Fibroblast of skin of right quadriceps (primary cell): ENCODE measurements at places on chromosomes 6 and 20.
A peak's percentile ranks its signal among the peaks of the same experiment; 100 is the strongest.

GRCh38 chr6:53014063-53014462, 19.0 kb upstream of the GSTA4 start:
- peak; percentile 34 for DNase-seq

DNA sequence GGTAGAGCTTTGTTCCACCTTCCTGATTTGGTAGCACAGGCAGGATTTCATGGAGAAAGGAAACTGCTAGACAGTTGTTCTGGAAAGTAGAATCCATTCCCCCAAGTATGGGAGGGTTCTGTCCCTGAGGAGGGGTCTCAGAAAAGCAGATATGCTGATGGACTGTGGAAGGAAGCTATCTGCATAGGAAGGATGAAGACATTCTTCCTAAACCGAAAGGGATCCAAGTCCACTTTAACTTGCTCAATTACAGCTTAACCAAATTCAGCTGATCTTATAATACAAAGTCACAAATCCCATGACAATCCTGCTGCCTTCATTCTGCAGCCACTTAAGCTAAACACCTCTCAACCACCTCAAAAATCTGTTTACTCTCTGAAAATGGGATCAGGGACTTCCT, 2.6 kb downstream of the MAN1A1 start:
- DNase-seq = no peak

- no peak for DNase-seq
Measured at GRCh38 chr6:5081182-5081581, 4.0 kb upstream of the PPP1R3G start.

GRCh38 chr6:111591370-111591900, 14.2 kb downstream of the TRAF3IP2 start:
- peak; percentile 99 for DNase-seq

- DNase-seq = no peak
Measured at GRCh38 chr20:40134176-40134575, 554.9 kb downstream of the MAFB start.

GRCh38 chr6:137871291-137871690, 4.2 kb downstream of the TNFAIP3 start:
- DNase-seq = no peak

GRCh38 chr6:66675906-66676305, 968.9 kb upstream of the EYS start:
- DNase-seq = no peak

GRCh38 chr20:14632906-14633305, 295.5 kb upstream of the FLRT3 start:
- DNase-seq = no peak

GRCh38 chr20:45209924-45210323, 3.1 kb downstream of the SEMG1 start:
- DNase-seq = no peak

- DNase-seq = no peak
Measured at GRCh38 chr6:168877821-168878282, 375.8 kb downstream of the THBS2 start.

DNA sequence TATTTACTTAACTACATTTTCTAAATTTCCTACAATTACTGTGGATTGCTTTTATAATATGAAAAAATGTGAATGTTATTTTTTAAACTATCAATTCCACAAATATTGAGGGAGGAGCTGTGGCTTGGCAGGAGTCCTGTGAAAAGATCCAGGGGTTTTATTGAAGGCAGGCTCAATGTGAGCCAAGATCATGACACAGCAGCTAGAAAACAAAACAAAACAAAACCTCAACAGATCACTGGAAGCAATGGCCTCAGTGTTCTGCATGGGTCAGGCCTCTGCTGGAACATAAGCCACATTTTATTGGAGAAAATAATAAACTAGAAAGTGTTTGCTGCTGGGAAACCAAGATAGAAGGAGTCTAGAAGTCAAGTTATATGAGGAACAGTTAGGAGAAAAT, 19.4 kb upstream of the RCAN2 start:
- peak; percentile 36 for DNase-seq

DNA sequence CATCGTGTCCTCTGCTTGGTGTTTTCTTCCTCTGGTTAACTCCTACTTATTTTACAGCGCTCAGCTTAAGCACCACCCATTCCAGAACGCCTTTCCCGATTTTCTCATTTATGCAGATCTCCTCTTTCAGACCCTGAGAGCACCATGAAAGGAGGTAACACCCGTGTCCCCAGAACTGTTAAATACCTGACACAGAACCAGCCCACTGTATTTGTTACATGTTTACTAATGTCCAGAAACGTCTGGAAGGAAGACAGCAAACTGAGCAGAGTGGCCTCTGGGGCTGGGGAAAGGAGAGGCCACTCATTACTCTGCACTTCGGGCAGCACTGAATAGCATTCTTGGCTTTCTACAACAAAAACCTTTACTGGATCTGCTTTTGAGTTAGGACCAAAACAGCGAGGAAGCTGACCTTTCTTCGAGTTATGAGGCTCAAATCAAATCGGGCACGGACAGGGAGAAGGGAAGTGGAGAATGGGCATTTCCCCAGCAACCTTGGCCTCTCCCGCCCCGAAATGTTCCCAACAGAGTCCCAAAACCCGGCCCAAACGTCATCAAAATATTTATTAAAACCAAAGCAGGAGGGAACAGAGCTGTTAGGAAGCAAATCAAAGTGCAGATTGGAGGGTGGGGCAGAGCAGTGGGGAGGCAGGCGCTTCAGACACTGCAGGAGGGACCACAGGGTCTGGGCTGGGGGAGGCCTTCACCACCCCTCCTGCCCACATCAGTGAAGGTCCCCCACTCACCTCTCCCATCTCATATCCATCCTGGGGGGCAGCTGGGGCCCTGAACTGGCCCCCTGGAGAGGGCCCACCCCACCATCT, 1.1 kb upstream of the NECAB3 start:
- no peak for DNase-seq

- DNase-seq = no peak
Measured at GRCh38 chr20:44273231-44274215, 26.4 kb downstream of the GDAP1L1 start.

DNA sequence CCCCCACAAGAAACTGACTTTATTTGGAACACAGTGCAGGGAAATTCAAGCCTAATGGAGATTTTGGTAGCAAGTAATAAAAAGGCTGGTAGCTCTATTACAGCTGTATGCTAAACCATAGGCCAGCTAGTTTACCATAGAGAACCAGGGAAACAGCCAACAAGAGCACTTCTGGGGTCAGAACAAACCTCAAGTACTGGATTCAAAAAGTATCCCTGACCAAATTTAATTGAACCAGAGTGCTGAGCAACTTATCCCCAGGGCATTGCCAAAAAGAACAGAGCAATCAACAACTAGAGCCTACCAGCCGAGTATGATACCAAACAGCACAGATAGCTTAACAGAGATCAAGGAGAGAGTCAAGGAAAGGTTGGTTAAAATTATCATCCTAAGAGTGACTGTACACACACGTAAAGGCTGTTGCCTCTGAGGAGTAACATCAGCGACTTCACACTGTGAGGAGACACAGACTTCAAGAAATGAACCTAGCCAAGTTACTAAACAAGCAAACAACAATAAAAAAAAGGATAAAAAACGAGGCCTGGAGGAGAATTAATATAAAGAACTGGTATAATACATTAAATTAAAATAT, 11.5 kb upstream of the ASF1A start:
- no peak for DNase-seq

GRCh38 chr6:170584954-170585498, 589 bp upstream of the PDCD2 start:
- no peak for DNase-seq

- DNase-seq = no peak
Measured at GRCh38 chr20:23918101-23918862, 38.7 kb upstream of the CST5 start.

DNA sequence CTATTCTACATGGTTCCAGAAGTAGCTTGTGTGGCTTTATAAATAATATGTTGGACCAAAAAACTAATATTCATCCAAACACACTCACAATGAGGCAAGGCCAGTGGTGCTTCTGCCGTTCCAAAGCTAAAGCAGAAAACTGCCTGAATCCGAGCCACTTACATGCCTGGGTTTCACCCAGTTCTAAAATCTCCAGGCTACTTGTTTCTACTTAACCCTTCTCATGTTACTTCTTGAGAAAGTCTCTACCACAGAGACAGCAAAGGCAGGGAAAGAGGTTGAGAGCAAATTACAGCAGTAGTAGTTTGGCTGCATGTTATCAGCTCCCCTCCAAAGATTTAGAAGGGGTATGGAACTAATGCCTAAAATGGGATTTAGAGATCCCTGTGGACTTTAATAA, 62.0 kb downstream of the FAXC start:
- DNase-seq = no peak

DNA sequence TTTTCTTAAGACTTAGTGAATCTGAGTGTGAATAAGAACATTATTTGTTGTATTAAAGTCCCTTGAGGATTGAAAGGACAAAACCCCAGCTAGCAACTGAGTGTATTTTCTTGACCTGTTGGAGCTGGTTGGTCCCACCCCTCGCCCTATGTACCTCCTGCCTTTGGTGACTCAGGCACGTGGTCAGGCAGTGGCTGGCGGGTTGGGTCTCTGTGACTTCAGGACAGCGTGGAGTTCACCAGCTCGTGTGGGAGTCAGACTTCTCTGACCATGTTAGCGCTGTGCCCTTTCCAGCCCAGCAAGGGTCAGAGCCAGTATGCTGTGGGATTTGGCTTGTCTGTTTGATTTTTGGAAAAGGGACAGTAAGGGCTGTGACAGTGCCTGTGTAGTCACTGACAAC, 93.7 kb downstream of the SSR1 start:
- DNase-seq = no peak

DNA sequence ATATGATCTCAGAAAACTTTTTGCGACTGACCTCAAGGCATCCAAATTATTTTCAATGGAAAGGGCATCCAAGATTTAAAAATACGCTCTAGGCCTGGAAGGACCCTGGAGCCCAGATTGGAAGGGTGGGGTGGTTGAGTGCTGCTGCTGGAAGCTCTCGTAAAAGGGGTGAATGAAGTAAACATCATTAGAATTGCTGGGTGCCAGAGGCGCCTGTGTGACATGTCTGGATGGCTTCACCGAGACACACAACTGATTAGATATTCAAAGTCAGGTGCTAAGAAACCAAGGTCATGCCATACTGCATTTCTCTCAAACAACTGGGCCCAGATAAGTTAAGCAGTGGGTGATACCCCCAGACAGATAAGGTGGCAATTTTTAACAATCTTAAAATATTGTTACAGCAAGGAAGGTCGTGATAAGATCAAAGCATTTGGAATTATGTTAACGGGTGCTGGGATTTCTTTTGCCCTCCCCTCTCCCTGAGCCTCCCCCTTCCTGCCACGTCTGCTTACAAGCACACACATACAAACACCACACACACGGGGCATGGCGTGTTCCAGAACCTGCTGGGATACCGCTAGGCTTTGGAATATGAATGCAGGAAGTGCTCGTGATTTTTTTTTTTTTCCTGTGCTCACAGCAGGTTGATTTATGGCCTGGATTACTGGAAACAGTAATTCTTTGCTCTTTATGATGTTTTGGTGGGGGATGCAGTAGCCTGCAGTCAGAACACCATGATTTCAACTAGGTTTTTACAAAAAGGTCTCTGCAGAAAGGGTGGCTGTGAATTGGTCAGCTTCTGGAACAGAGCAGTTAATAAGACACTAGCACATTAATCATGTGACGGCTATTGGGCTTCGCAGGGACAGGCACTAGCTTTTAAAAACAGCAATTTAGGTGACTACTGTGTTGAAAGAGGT, 551.2 kb downstream of the QKI start:
- DNase-seq = peak; percentile 79

GRCh38 chr6:15945593-15946159, 183.2 kb upstream of the MYLIP start:
- peak; percentile 74 for DNase-seq

GRCh38 chr6:8530785-8531435, 95.6 kb upstream of the SLC35B3 start:
- DNase-seq = no peak

- DNase-seq = no peak
Measured at GRCh38 chr6:54835176-54835575, 11.4 kb upstream of the FAM83B start.

DNA sequence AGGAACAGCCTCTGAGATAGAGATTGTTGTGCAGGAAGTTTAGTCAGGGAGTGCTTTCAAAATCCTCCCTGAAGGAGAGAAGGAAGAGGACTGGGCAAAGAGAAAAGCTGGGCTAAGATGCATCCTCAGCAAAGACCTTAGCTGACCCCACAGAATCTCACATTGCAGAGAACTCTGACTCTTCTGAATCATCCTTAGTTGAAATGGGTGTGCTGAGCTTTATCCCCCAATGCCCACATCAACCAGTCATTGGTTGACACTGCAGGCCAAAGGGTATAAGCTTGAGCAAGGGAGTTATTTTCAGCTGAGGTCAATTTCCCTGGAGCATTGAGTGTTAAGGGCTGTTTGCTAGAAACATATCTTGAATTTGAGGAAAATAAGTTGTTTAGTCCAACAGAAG, 732.2 kb downstream of the CBLN4 start:
- peak; percentile 0 for DNase-seq

- DNase-seq = no peak
Measured at GRCh38 chr6:16562498-16562897, 198.8 kb downstream of the ATXN1 start.

DNA sequence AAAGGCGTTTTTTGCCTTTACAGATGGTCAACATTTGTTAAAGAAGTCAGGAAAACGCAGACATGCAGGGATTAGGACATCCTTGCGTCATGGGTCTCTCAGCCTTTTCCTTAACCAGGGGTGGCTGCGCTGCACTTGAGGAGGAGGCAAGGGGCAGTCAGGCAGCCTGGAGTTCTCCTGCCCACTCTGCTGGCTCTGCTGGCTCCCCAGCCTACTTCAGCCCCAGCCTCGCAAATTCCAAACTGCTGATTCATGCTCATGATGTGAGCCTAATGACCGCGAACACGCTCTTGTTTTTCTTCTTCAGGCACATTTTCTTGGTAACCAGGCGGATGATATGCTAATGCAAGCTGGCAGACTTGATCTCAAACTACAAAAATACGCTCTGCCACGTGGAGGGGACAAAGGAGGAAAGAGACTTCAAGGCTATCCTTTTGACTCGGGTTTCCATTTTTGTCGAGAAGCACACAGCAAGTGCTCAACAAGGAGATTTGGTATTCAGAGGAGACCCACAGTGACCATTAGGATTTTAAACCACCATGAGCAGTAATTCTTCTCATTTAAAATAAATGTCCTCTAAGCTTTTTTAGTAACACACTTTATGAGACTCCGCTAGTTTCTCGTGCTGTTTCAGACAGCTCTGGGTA, 290.3 kb upstream of the STXBP5 start:
- DNase-seq = peak; percentile 99

GRCh38 chr6:111278731-111279130, 191.4 kb downstream of the SLC16A10 start:
- DNase-seq = no peak

DNA sequence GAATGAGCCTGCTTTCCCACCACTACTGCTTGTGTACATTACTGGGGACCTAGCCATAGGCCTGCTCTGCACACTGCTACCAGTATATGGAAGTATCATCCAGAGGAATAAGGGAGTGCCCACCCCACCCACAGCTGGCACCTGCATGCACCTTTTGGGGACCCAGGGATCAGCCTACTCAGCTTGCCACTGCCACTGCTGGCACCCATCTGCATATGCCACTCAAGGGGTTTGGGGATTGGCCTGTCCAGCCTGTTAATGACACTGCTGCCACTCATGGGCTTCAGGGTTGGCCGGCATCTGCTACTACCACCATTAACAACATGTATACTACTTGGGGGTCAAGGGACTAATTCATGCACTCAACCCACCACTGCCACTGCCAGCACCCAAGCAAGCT, 832.1 kb downstream of the PHF3 start:
- DNase-seq = no peak
